ENCODE measurements at places on chromosomes 6 and 20. TPM values are rescaled to one million over a fixed set of nuclear protein-coding genes. Genes with fewer than 3 reads are reported as not detected.

TPD52L2 gene
- total RNA-seq: 145 TPM

LY6G6F gene
- not detected for total RNA-seq

GJA10 gene
- total RNA-seq: not detected

WFDC10B gene
- total RNA-seq: not detected

FRK gene
- 1.0 TPM for total RNA-seq

ZBTB24 gene
- 8.2 TPM for total RNA-seq

RBPJL gene
- not detected for total RNA-seq

NRSN1 gene
- not detected for total RNA-seq

DACT2 gene
- total RNA-seq: 0.34 TPM

SEMG1 gene
- not detected for total RNA-seq

DCBLD1 gene
- 33.8 TPM for total RNA-seq

BTBD9 gene
- total RNA-seq: 13.0 TPM

QRSL1 gene
- 20.8 TPM for total RNA-seq

TLDC2 gene
- total RNA-seq: not detected

CPXM1 gene
- total RNA-seq: not detected

PROCR gene
- 14.2 TPM for total RNA-seq

PSORS1C1 gene
- 6.0 TPM for total RNA-seq

TEAD3 gene
- 6.5 TPM for total RNA-seq

PDCD2 gene
- total RNA-seq: 91.6 TPM

STK38 gene
- total RNA-seq: 18.1 TPM

SYCP2L gene
- 2.4 TPM for total RNA-seq

ELOVL2 gene
- total RNA-seq: under 0.01 TPM

ZFP57 gene
- total RNA-seq: under 0.01 TPM

GRIK2 gene
- 0.34 TPM for total RNA-seq

KCNQ5 gene
- total RNA-seq: 3.0 TPM

MATN4 gene
- total RNA-seq: 0.14 TPM

TREML2 gene
- under 0.01 TPM for total RNA-seq

HNF4A gene
- total RNA-seq: not detected

RPP40 gene
- total RNA-seq: 16.9 TPM

ARHGAP18 gene
- 7.2 TPM for total RNA-seq

CTCFL gene
- not detected for total RNA-seq

PCED1A gene
- total RNA-seq: 16.9 TPM

DAAM2 gene
- total RNA-seq: 0.07 TPM

IRF4 gene
- under 0.01 TPM for total RNA-seq

EPHA7 gene
- under 0.01 TPM for total RNA-seq

CALHM6 gene
- 0.68 TPM for total RNA-seq

PRSS16 gene
- total RNA-seq: 12.6 TPM

PHF1 gene
- 13.0 TPM for total RNA-seq

DNPH1 gene
- 45.8 TPM for total RNA-seq

CST5 gene
- total RNA-seq: not detected

ATXN1 gene
- 34.8 TPM for total RNA-seq

PRDM13 gene
- total RNA-seq: not detected
